Mesendoderm (in vitro differentiated cells): ENCODE measurements at places on chromosomes 6 and 20.

GRCh38 chr20:1792274-1792673, 102.9 kb upstream of the SIRPA start:
- no peak for DNase-seq

DNA sequence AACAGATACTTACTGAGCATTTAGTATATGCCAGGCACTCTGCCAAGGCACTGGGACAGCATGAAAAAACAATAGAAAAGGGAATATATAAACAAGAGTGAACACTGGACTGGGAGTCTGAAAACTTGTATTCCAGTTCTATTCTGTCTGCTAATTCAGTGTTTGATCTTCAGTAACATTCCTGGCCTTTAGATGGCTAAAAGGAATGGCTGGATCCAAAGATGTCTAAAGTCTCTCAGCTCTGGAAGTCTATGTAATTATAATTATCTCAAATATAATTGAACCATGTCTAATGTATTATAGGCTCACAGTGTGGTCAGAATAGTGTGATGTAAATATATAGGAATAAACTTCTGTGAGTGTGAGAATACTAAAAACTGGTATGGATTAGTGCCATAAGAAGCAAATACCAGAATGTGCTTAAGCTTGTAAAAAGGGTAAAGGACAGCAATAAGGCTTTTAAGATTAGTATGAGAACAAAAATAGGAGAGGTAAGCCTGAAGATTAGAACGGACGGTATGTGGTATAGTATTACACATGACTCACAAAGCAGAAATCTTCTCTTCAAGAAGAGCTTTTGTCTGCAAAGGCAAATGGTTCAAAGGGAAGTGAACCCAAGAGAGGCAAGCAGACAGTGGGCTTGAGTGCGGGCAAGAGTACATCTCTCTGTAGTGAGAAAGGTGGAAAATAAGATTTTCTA, 68.5 kb downstream of the TMEM200A start:
- no peak for DNase-seq

GRCh38 chr20:36467076-36467999, 74.0 kb upstream of the MYL9 start:
- DNase-seq = no peak

- peak; percentile 84 for DNase-seq
Observed at GRCh38 chr6:72787391-72788031, 165.6 kb downstream of the KCNQ5 start.

- DNase-seq = no peak
Observed at GRCh38 chr20:2400290-2400689, 19.6 kb downstream of the TGM6 start.

- no peak for DNase-seq
Observed at GRCh38 chr6:45477278-45477677, 99.5 kb upstream of the SUPT3H start.
